ENCODE measurements at places on chromosomes 1 and 21.

GRCh38 chr1:15660151-15660550, 24.0 kb upstream of the PLEKHM2 start:
- no peak for DNase-seq

DNA sequence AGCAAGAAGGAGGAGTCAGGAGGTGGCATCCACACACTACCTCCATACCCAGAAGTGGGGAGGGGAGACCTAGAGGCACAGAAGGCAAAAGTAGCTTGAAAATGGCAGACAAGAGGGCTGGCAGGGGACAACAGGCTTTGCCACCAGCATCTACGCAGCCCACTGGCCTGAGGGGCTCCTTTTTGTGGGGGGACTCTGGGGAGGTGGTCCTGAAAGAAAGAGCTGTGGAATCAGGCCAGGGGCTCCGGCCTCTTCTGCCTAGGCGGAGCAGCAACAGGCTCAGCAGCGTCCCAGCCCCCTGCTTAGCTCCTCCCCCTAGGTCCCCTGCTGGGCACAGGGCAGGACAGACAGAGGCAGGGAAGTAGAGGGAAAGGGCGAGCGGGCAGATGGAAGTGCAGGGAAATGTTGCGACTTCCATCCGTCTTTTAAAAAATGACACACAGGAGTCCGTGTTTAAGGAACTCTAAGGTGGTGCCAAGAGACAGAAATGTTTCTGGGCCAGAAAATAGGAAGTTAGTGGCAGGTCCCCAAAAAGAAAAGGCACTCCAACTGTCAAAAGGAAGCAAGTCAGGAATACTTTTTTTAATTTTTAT, 10.0 kb upstream of the LEFTY2 start:
- peak; percentile 63 for DNase-seq

DNA sequence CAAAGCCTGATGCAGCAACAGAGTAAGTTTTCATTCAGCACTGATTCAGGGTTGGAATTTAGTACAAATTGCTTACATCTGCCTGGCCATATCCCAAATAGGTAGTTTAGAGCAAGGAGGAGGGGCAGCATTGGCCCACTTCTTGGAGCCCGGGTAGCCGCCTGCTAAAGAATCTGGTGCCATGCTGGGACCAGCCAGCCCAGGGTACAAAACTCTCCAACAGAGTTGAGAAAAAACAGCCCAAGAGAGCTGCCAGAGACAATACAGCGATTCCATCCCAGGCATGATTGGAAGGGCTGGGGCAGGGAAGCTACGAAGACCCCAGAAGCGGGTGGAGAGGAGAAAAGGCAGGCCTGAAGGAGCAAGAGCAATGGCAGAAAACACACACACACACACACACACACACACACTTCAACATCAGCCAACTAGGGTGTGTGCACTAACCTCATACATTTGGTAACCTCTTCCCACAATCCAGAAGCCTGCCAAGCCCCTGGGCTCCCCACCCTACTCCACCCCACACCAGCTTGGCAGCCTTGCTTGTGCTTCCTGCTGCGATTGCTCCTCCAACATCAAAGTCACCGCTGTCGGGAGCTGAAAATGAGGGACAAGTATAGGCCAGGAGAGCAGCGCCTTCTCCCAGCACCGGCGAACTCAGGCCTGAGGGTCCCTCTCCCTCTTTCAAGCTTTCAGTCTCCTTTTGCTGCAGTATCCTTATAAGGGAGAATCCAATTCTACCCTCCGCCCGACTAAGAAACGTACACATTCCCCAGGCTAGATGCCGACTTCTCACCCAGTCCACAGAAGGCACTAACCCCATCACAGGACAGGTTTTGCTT, 1.2 kb downstream of the PIK3C2B start:
- peak; percentile 65 for DNase-seq

DNA sequence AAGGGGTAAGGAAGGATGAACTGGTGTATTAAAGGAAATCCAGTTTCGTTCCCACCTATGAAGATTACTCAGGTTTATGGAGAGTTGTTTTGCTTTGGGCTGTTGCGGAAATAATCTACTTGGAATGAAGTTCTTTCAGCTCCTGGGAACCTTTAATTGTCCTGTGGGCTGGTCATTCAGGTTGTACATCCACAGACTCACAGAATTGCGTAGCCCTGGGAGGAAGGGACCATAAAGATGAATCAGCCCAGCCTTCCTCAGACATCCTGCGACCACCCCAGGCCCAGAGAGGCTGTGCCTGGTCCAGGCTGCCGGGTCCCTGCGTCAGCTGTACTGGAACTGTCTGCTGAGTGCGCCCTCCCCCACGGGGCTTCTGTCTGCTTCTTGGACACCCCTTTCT, 72.7 kb downstream of the GALNT2 start:
- no peak for DNase-seq

- DNase-seq = no peak
These were observed 37.8 kb downstream of the NGF start for GRCh38 chr1:115300087-115300876.

- no peak for DNase-seq
These were observed 6.9 kb upstream of the IGFN1 start for GRCh38 chr1:201183753-201184152.

GRCh38 chr1:225689882-225690459, 37.0 kb upstream of the ENAH start:
- no peak for DNase-seq

DNA sequence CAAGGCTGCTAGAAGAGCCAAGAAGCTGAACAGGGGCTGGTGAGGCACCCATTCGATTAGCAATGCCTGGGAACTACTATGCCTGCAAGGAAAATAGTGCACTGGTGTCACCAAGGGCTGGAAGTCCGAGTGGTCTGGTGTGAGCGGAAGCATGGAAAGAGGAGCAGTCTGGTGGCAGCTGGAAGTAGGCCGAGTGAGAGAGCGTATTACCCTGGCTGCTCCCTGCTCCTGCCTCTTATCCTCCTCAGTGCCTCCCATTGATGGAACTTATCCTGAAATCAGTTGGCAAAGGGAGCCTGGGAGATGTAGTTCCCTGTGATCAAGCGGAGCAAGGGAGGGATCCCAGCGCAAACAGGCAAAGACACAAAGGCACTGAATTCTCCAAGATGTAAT, 9.6 kb downstream of the SMAP2 start:
- DNase-seq = no peak

DNA sequence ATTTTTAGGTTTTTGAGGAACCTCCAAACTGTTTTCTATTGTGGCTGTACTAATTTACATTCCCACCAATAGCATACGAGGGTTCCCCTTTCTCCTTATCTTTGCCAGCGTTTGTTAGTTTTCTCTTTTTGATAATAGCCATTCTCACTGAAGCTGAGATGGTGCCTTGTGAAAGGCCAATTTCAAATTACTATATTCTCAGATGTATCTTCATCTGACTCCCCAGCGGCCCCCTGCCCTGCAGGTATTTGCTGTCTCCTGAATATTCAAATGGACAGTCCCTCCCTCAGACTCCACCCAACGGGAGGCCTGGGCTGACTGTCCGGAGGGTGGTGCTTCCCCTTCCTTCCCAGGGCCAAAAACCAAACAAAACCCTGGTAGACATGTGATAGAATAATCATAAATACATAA, 33.5 kb upstream of the TARBP1 start:
- peak; percentile 71 for DNase-seq

DNA sequence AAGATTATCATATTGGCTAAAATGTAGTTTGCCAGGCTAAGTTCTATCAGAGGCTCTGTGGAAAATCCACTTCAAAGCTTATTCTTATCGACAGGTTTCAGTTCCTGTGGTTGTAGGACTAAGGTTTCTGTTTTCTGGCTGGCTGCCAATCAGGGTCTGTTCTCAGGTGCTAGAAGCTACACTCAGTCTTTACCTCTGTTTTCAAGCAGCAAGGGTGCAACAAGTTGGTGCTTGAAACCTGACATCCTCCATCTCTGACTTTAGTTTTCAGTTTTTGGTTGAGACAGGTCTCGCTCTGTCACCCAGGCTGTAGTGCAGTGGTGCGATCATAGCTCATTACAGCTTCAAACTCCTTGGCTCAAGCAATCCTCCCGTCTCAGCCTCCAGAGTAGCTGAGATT, 15.3 kb upstream of the TMCO2 start:
- DNase-seq = no peak

Measured in common myeloid progenitor, CD34-positive (primary cell).